D721Med (cell line): ENCODE measurements at places on chromosomes 6 and 20.

- no peak for DNase-seq
Observed at GRCh38 chr6:163745536-163746400, 331.2 kb downstream of the QKI start.

GRCh38 chr6:129936329-129937165 lies 75.4 kb upstream of the TMEM244 start:
- DNase-seq: no peak

GRCh38 chr20:37822141-37822601 lies 80.8 kb upstream of the VSTM2L start:
- DNase-seq: no peak

DNA sequence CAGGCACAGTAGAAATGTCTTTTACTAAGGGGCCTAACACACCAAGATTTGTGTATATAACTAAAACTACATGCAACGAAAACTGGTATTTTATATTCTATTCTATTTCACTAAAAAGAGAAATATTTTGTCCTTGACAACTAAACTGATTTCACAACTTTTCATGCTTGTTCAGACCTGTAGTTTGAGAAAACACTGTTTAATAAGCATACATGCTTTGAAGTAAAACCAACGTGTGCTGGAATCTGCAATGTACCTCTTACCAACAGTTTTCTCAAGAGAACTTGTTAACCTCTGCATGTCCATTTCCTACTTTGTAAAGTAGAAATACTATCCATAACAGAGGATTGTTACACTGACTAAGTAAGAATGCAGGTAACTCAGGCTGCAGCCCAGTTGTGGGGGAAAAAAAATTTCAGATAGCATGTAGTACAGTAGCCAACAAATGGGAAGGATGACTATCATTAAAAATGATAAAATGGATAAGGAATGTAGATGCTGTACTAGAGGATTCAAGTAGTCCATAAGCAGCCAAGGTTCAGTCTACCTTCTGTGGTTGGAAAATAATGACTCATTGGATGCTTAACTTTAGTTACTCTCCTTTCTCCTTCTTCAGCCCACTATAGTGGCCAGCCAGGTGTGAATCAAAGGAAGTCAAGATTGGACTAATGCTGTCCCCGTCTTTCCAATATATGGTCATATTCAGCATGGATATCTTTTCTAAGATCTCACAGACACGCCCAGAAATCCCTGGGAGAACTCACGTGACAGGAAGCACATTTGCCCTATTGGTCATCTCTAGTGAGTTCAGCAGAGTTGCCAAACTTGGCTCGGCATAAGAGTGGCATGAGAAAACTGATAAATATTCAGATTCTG lies 65.2 kb downstream of the HFE start:
- DNase-seq: no peak

GRCh38 chr6:107064579-107065065 lies 36.6 kb downstream of the MTRES1 start:
- DNase-seq: no peak

DNA sequence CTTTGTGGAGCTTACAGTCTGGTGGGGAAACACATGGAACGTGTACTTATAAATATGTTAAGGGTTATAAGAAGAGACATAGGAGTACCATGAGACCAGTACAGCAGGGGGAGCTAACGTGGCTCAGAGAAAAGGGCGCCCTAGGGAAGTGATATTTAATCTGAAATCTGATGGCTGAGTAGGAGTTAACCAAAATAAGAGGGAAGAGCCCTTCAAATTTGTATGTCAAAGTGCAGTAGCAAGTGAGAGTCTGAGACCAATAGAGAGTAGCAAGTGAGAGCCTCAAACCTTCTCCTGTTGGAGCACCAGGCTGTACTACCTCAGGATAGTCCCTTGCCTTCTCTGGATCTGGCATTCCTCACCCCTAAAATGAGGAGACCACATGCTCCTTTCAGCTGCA lies 6.1 kb upstream of the PKIG start:
- DNase-seq: no peak

- DNase-seq: no peak
Observed at GRCh38 chr6:149913085-149913484, 9.8 kb downstream of the RAET1G start.

DNA sequence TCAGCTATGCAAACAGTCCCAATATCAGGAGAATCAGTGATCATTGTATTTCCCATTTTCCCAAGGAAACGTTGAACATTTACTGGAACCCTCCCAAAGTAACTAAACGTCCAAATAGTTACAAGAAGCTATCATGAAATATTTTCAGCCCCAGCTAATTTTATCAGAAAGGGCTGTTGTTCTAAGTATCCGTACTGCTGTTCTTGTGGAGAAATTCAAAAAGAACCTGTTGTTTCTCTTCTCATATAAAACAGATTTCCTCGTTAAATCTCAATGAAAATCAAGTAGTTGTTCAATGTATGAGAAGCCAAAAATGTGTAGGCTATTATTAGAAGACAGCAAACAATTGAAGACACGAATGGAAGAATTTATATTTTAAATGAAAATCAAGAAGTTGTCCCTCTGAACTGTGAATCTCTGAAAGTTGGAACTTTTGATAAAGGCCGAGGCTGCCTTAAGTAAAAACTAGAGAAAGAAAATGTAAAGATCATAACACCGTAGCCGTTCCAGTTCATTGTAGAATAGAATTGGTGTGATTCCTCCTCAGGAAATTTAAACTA lies 107.7 kb downstream of the HFE start:
- DNase-seq: no peak

DNA sequence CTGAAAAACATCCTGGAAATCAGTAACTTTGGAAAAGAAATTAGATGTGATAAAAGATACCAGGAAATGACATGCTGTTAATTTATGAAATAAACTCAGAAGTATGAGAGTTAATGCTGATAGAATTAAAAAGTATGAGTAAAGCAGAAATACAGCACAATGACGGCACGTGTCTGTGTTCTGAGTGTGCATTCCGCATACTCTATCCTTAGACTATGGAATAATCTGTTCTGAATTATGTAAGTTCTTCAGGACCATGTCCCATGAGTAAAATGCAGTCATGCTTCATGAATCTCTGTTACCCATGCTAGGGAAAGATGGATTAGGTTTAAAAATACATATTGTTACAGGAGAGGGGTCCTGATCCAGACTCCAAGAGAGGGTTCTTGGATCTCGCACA lies 21.7 kb downstream of the HECA start:
- DNase-seq: no peak

DNA sequence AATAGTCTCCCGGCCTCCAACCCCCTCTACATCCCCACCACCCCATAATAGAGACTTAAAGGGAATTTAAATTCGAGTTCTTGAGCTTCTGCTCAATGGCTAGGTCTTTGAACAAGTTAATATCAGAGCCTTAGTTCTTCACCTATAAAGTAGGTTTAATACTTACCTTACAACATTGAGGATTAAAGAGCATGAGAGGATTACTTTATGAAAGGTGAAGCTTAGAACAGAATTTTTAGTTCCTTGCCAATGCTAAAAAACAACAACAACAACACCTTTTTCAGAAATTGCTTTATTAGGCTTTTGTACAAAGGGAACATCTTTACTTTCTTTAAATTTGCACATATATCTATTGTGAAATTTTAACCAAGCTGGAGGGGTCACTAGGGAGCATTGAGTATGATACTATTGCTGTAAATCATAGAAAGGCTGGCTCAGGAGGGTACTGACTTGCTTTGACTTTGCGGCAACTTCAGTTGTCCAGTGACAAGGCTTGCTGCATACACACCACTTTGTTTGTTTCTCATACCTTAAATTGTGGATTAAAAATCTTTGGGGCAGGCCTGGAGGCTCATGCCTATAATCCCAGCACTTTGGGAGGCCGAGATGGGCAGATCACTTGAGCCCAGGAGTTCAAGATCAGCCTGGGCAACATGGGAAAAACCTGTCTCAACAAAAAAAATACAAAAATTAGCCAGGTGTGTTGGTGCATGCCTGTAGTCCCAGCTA lies 9.7 kb downstream of the TOP1 start:
- no peak for DNase-seq

- no peak for DNase-seq
Observed at GRCh38 chr20:1897965-1898464, 2.8 kb downstream of the SIRPA start.

- DNase-seq: no peak
Observed at GRCh38 chr20:4617019-4617418, 104.7 kb upstream of the PRND start.

GRCh38 chr6:2432292-2432691 lies 186.9 kb upstream of the GMDS start:
- no peak for DNase-seq

DNA sequence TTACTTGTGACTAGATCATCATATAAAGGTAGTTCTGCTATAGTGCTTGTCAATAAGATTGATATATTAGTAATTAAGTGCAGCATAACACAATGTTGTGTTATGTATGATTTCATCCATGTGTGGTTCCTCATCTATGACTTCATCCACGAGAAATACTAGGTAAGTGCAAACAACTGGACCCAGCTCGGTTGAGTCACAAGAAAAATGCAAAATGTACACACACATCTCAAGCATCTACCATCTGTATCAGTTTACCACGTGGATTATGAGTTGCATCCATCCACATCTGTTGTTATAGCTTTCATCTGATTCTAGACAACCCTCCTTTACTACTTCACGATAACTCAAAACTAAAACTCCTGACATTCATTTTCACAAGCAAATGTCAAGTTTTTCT lies 517.0 kb upstream of the CITED2 start:
- DNase-seq: no peak

GRCh38 chr6:168871642-168872315 lies 381.9 kb downstream of the THBS2 start:
- DNase-seq: no peak

DNA sequence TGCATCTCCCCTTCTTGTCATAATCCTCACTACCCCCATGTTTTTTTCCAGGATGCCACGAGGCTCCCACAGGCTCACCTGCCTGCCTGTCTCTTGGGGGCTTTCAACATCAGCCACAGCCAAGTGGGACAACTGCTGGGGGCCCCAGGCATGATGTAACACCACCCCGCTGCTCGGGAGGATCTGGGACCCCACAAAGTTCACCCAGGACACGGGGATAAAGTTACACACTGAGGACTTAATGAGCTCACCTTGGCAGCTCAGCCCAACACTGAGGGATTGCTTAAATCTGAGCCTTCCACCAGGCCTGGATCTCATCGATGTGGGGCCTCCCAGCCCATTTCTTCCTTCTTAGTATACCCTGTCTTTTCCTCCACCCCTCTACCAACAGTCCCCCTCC lies 56.4 kb upstream of the NNAT start:
- no peak for DNase-seq

DNA sequence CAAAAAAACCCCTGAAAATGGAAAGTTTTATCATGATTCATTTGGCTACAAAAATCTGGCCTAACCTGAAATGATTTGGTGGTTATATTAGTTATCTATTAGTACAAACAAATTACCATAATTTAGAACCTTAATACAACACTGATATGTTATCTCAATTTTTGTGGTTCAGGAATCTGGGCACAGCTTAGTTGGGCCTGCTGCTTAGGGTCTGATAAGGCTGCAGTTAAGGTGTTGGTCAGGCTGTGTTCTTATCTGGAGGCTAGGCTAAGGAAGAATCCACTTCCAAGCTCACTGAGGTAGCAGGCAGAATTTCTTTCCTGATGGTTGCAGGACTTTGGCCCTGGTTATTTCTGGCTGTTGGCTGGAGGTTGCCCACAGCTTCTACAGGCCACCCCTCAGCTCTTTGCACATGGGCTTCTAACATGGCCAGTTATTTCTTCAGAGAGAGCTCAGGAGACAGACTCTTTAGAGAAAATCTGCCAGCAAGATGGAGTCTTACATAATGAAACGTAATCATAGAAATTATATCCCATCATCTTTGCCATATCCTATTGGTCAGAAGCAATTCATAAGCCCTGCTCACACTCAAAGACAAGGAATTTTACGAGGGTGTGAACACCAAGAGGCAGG lies 11.4 kb downstream of the TRIM38 start:
- DNase-seq: no peak

DNA sequence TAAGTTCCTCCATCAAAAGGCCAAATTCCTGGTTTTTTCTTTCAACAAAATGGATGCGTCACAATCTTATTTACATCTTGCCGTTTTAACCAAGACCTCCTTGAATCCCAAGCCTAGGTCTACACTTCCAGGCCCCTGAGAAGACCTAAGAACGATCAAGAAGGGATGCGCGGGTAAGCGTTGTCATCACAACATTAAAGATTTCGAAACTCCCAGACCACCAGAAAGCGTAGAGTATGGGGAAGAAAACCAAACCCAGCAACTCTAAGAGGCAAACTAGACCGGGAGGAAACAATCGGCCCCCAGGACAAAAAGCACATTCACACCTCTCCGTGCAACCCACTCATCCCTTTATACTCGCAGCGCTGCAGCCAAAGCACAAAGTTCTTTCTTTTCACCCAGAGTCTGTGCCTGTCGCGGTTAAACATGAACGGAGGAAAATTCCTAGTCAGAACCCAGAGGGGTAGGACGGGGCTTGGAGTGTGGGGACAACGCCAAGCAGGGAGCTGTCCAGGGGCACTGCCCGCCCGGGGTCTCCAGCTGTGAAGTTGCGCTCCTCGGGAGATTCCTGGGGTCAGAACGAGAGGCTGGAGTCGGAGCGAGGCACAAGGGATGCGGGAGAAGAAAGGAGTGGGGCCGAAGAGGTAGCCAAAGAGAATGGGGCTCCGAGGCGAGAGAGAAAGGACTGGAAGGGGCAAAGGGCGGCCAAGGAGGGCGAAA lies 725 bp downstream of the OSER1 start:
- no peak for DNase-seq

GRCh38 chr6:142233945-142234682 lies 67.7 kb upstream of the ADGRG6 start:
- no peak for DNase-seq

DNA sequence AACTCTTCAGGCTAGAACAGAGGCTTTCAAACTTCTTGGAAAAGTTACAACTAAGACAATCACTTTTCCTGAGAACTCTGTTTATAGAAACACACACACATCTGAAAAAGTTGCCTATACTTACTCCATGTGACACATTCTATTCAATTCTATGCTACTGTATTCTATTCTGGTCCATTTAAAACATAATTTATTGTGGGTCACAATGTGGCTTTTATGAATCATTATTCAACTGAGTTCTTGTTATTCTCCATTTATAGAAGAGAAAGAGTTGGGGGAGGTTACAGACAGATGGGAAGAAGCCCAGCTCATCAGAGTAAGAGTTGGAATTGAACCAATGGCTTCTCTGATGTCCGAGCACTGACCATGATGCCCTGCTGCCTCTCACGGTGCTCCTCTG lies 21.6 kb upstream of the BCAS1 start:
- no peak for DNase-seq
